Large intestine (tissue), 12 donors: ENCODE measurements at places on chromosomes 2 and 18. TPM values are rescaled to one million over a fixed set of nuclear protein-coding genes. Genes with fewer than 3 reads are reported as not detected.

DNA sequence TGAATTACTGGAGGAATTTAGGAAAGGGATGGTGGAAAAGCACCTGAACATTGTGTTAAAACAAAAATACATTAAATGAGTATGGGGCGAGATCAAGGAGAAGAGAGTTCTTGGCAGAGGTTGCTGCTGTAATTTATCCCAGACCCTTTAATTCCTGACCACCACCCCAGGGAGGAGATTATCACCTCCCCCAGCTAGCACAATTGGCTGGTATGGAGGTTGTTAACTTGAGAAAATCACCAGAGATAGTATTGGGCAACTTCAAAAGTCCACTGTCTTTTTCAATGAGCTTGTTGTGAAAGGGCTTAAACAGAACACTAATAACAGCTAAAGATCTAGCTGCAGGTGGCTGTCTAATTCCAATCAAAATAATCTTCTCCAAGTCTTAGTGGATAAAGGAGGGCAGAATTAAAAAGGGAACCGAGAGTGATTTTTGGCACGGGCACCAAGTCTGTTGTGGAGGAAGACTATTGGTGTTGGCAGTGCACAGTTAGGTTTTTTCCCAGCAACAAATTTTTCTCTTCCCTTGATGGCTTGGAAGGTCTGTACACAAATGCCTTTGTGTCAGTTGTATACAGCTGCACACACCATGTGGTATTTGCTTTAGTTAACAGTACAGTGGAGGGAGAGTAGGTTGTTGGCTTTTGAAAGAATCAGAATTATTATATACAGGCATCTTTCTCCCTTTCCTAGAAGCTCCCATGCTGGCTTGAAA lies 289.5 kb downstream of the SLC4A3 start:
- no peaks in the 10 kb centered on the region for H3K36me3 ChIP-seq
- H3K27me3 ChIP-seq = no peaks in the 10 kb centered on the region
- no peak overlapping the region for H3K4me3 ChIP-seq
- no peak for DNase-seq
- no peak overlapping the region for H3K27ac ChIP-seq
- no peaks in the 10 kb centered on the region for H3K4me1 ChIP-seq

GRCh38 chr2:180358458-180358857 lies 351.4 kb upstream of the CWC22 start:
- DNase-seq = no peak
- no peak overlapping the region for H3K27ac ChIP-seq

DNA sequence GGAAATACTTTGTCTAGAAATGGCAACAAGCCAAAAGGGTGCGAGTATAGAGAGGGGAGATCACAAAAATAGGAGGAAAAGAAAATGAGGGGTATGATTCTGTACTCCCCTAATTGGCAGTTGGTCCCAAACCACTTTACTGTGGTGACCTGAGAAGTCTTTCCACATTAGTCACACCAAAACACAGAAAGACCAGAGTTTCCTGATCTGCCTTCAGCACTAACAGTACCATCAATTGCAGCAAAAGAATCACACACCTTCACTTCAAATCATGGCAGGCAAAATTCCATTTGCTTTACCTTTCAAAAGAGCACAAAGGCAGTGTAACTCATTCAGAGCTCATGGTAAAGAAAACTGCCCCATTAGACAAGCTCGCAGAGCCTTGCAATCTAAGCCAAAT lies 86.8 kb downstream of the ALK start:
- no peaks in the 10 kb centered on the region for H3K36me3 ChIP-seq
- H3K4me3 ChIP-seq = no peak overlapping the region
- H3K27me3 ChIP-seq = no peaks in the 10 kb centered on the region
- H3K27ac ChIP-seq = no peak overlapping the region
- no peak for DNase-seq

GRCh38 chr2:64017811-64018700 lies 1.2 kb downstream of the VPS54 start:
- peaks cover 7% of the 10 kb centered on the region for H3K4me1 ChIP-seq
- H3K27ac ChIP-seq = peak overlapping the region; percentile 97
- H3K27me3 ChIP-seq = no peaks in the 10 kb centered on the region
- DNase-seq = peak; percentile 15

DNA sequence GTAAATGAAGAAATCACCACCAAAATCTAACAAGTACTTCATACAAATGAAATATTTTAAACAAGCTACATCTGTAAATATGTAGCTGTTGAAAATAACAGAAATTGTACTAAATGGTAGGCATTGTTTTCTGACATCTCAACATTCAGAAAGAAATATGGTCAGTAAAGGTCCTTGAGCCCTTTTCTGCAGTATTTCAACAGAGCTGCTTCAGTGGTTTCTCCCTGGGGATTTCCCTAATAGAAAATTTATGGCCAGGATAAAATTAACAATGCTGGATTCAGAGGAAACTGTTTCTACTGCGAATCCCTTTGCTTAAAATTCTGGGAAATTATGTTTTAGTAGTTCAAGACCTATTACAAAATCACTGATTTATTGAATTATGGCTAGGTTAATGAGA lies 256.6 kb downstream of the PIEZO2 start:
- H3K27ac ChIP-seq = no peak overlapping the region
- no peaks in the 10 kb centered on the region for H3K27me3 ChIP-seq
- H3K36me3 ChIP-seq = peaks cover 9% of the 10 kb centered on the region
- no peak overlapping the region for H3K4me3 ChIP-seq
- DNase-seq = no peak

ANKRD29 gene
- polyA plus RNA-seq = 6.1 TPM

UGT1A8 gene
- polyA plus RNA-seq = not detected

IL37 gene
- 1.6 TPM for polyA plus RNA-seq
